ENCODE measurements at places on chromosomes 11 and 22.

DNA sequence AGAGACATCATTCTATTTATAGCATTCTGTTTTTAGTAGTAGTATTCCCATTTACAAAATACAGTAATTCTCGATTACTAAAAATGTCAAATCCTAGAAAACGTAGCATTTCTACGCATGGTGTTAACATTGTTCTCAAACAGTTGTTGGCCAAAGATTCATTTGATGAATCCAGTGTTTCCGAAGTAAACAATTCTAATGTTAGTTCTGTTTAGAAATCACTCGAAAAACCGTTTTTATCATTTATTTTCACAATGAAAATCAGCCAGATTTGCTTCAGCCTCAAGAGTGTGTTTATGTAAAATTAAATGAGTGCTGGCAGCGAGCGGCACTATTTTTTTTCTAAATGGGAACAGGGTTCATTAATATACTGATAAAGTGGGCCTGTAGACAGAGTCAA lies 7.1 kb downstream of the MS4A18 start:
- no peak for DNase-seq

DNA sequence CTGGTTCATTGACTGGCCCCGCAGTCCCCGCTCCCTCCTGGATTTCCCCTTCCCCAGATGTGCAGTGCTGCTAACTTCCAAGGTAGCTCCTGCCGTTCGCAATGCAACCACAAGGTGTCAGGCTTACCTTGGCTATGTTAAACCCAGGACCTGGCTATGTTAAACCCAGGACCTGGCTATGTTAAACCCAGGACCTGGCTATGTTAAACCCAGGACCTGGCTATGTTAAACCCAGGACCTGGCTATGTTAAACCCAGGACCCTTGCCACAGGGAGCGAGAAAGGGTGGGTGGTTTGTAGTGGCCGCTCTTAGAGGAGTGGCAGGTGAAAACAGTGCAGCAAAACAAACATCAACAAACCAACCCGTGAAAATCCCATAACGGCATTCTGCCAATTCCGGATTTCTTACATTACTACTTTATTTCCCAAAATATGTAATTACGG lies 2.9 kb upstream of the ADAMTS8 start:
- DNase-seq = peak; percentile 83

DNA sequence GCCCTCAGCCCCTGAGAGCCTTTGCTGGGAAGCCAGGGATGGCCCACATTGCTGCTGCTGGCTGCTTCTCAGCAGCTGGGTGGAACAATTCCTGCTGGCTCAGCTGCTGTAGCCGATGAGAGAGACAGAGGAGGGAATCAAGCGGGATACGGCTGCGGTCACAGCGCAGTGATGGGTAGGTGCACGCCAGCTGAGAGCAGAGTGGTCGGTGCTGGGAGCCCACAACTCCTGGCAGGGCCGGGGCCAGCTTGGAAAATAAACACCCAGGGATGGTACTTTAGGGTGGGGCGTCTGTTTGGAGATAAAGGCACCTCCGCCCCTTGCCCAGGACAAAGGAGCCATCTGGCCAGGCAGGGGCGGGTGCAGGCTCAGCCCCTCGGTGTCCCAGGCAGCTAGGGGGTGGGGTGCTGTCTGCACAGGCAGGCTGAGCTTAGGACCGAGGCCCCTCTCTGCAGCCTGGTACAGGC lies 480.5 kb downstream of the MIAT start:
- DNase-seq = no peak

GRCh38 chr11:86587264-86588193 lies 84.9 kb downstream of the ME3 start:
- DNase-seq = no peak

DNA sequence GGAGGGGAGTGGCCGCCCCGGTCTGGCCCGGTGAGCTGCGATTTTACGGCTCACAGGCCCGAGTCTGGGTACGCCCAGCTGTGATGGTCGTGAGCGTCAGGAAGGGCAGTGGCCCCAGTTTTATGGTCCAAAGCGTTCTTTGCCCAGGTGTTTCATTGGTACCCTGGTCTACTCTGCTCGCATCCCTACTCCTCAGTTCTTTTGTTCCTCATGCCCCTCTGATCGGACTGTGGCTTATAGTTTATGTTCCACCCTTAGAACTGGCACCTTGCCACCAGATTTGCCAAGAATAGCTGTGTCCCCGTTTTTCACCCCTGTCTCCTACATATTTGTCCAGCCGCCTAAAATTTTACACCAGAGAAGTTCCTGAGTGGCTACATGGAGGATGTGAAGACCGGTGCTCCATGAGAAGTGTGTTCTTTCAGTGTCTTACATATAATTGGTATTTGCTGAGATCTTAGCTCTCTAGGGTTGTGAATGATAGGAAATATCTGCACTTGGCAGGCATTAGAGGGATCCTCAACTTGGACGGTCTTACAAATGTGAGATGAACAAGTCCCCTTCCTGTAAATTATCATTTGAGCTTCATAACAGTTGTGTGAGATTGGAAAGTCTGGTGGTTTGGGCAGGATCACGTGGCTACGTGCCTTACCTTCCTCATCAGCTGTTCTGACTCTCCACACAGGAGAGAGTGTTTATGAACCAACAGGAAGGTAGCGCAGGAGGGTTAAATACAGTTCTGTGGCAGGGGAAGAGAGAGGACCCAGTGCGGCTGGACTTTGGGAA lies 1.1 kb downstream of the PANX1 start:
- DNase-seq = no peak

- no peak for DNase-seq
Measured at GRCh38 chr11:69808667-69809086, 10.5 kb downstream of the FGF3 start.

All from foreskin fibroblast (primary cell).